ENCODE measurements at places on chromosomes 12 and 14. TPM values are rescaled to one million over a fixed set of nuclear protein-coding genes. Genes with fewer than 3 reads are reported as not detected.

GRCh38 chr12:48819986-48820725 is 1.9 kb downstream of the CACNB3 start:
- no peak for DNase-seq

- no peak for DNase-seq
Observed at GRCh38 chr14:47919997-47920396, 244.6 kb upstream of the MDGA2 start.

HSPA2 gene
- 25.4 TPM for total RNA-seq

DNA sequence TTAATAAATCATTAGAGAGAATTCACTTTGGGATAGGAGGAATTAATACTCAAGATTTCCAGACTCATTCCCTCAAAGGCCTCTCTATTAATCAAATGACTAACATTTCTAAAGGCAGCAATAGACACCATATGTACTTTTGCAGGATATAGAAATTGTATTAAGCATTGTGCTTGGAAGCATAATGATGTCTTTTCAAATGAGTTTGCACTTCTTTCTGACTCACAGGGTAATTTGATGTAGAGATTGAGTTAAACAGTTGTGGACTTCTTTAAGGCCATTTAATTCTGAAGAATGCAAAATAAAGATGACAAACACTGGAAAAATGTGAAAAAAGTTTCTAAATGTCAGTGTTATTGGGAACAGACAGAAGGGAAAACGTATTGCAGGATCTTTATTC is 63.4 kb upstream of the CSRP2 start:
- DNase-seq, result no peak

IRF2BPL gene
- 60.1 TPM for total RNA-seq

MIP gene
- not detected for total RNA-seq

TSHR gene
- total RNA-seq, result not detected

AGAP2 gene
- total RNA-seq, result 4.6 TPM

- DNase-seq, result no peak
Observed at GRCh38 chr12:96197503-96198272, 3.5 kb downstream of the ELK3 start.

LMNTD1 gene
- total RNA-seq, result not detected

DNA sequence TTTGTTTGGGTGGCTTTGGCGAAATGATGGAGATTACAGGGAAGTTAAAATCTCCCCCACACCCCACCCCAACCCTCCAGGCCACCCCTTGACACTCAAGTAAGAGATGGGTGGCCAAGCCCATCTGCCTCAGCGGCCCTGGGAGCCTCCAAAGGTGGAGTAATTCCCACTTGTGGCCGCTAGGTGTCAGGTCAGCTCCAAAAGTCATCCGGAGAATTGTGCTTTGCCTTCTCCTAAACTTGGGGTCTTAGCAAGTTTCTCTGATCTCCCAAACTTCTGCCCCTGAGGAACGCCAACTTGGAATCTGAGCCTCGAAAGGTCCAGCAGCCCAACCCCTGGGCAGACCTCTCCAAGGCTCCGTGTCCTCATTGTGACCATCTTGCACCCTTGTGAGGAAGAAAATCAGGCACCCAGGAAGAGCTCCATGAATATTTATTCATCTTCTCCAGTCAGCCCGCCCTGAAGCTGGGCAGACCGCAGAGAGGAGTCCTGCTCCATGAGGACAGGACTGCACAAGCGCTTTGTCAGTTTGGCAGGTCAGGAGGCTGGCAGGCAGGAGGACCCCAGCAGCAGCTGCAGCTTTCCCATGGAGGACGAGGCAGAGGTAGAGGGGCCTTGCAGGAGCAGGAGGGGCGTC is 46.7 kb downstream of the LRRC74A start:
- peak; percentile 68 for DNase-seq

Data from H9 (cell line).